C1 segment of cervical spinal cord (tissue), 14 donors: ENCODE measurements at places on chromosomes 16 and 17.

- DNase-seq = no peak
These were observed 95.9 kb downstream of the ABCC1 start for GRCh38 chr16:16045296-16045695.

- no peak for DNase-seq
These were observed 49.0 kb downstream of the CCDC182 start for GRCh38 chr17:57696050-57696449.

DNA sequence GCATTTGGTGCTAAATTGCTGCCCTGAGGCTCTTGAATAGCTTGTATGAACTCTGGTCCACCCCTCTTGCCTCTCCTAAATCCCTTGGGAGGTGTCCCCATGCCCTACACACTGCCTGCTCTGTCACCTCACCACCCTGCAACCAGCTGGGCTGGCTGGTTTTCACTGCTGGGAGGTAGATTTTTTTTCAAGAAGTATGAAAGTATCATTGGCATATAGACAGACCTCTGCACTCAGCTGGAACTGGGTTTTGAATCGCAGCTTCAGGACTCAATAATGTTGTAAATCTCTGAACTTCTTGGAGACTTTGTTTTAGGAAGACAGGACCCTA lies 184.9 kb downstream of the MSI2 start:
- no peak for DNase-seq

- no peak for DNase-seq
These were observed 577.8 kb downstream of the WWOX start for GRCh38 chr16:78677181-78677731.

DNA sequence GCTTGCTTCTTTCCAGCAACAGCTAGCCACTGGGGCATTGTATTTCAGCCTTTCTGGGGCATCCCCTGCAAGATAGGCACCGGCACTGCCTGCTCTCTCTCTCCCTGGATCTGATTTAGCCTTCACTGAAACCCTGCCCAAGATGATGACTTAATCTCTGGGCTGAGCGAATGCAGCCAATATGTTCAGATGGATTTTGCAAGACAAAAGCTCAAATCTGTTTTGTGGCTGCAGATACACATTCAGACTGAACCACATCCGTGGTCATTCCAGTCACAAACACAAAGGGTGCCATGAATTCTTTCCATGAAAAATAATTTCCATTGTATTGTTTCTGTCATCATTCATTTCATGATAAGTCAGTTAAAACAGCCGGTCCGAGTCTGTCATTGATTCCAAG lies 24.2 kb downstream of the SOST start:
- DNase-seq = no peak

GRCh38 chr16:56609463-56609921 lies 1.1 kb downstream of the MT2A start:
- peak; percentile 53 for DNase-seq

- no peak for DNase-seq
These were observed 26.4 kb downstream of the WNT3 start for GRCh38 chr17:46792071-46792470.

GRCh38 chr17:77772461-77772897 lies 186.0 kb upstream of the TNRC6C start:
- no peak for DNase-seq

GRCh38 chr17:76956846-76957540 lies 88.8 kb downstream of the MGAT5B start:
- DNase-seq = no peak

DNA sequence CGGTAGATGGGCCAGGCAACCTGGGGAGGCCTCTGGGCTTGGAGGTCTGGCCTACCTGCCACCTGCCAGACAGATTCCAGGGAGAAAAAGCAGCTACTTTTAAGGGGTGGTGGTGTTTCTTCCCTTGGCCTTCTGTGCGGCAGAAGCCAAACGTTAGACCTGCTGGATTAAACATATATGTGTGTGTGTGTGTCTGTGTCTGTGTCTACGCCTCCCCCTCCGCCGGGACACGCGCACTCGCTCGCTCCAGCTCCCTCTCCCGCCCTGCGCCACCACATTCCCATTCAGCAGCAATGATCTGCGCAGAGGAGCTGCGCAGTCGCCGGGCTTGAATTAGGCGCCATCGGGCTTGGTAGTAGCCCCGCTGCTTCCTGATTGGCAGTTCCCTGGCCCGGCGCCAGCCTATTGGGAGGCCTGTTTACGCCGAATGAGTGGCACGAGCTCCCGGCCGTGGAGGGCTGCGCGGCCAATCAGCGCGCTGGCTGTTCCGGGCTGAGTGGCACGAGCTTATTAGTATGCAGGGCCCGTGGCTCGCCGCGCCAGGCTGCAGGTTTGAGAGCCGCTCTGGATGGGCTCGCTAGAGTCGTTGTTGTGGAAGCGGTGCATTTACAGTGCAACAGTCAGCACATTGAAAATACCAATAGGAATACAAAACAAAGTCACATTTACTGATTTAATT lies at the start of gene BAHCC1:
TSS of gene BAHCC1 (plus strand) at position 537 of the 679 bp plus-strand sequence. CDS start 4,283 bp downstream, outside the sequence.
- peak; percentile 100 for DNase-seq

DNA sequence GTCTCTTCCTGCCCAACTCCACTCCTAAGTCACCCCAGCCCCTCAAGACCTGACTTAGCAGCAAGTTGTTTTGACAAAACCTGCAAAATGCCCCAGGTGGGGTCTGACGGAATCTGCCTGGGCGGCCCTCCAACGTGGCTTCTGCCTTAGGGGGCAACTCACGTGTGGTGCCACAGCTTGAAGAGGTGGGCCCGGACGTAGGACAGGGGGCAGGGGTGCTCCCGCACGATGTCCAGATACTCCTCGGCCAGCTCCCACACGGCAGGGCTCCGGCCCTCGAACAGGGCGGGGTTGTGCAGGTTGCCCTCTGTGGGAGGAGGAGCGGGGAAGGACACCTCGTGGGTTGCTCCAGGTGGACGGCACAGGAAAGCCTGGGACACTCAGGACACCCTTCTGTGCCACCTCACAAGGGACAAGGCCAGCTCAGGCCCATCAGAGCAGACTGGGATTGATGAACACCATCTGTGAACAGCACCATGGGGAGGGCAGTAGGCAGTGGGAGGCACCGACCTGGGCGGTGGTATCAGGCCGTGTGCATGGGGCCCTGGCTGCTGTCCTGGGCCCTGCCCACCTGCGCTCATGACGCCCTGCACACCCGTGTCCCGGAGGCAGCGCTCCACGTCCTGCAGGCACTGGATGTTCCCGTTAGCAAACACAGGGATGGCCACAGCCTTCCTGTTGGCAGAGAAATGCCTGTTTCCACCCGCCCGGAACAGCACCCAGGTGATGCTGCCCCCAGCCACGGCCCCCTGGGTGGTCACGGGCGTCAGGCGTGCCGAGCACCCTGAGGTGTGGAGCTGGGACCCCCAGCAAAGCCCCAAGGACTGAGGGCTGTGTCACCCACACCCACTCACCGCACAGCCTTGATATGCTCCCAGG lies 4.3 kb downstream of the DUS1L start:
- DNase-seq = no peak

DNA sequence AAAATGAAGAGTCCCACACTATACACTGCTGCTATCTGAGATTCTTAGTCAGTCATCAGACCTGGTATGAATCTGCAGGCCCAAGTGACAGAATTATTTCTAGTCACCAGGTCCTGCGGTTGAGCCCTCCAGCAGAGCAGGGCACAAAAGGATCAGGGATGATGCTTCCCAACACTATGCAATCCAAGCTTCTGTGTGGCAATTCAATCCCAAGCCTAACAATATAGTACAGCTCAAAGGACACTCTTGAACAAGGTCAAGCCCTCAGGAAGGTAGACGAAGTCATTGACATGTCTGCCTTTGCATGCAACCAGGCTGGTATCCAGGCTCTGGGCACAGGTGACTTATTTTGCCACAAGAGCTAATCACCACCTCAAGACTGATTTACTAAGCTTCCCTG lies 5.8 kb downstream of the DCUN1D3 start:
- no peak for DNase-seq

- DNase-seq = no peak
These were observed 8.2 kb downstream of the TUBG2 start for GRCh38 chr17:42667088-42667951.

DNA sequence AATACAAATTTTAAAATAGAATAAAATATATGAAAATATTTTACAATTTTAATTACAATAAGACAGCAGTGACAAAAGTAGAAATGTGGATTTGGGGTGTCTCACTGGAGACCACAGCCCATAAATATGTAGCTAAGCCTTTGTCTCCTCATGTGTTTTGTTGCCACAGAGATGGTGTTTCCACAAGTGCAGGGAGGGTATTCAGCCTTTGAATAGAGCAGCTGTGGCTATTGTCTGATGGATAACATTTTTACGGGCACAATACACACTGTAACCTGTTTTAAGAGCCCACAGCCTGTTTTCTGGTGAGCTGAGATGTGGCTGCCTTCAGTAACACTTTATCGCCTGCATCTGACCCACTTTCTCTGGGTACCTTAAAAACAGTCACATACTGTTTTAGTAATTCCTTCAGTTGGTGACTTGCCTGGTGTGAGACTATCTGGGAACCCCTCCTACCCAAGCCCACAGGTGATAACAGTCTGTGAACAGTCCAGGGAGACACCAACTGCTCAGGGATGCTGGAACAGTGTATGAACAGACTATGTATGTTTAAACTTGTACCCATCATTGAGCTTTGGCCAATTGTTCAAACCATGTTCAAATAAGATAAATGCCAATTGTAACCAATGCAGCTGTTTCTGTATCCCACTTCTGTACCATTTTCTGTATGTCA lies 7.8 kb upstream of the AHSP start:
- no peak for DNase-seq
